Activated CD4-positive, CD25-positive, alpha-beta regulatory T cell (primary cell): ENCODE measurements at places on chromosomes 7 and 10.

DNA sequence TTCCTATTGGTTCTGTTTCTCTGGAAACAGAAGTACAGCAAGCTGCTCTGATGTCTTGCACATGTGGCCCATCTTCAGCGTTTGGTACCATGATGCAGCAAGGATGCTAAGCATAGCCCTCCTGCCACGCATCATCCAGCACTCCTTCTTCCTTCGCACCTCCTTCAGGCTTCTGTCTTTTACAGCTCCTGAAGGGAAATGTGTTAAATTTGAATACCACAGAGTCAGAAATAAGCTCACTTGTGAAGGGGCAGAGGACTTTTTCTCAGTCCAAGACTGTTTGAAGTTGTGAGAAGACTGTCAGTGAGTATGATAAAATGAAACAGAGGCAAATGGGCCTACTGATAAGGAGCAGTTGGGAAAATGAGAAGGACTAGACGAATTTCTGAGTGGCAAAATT is 20.7 kb downstream of the TSPAN13 start:
- no peak for DNase-seq

DNA sequence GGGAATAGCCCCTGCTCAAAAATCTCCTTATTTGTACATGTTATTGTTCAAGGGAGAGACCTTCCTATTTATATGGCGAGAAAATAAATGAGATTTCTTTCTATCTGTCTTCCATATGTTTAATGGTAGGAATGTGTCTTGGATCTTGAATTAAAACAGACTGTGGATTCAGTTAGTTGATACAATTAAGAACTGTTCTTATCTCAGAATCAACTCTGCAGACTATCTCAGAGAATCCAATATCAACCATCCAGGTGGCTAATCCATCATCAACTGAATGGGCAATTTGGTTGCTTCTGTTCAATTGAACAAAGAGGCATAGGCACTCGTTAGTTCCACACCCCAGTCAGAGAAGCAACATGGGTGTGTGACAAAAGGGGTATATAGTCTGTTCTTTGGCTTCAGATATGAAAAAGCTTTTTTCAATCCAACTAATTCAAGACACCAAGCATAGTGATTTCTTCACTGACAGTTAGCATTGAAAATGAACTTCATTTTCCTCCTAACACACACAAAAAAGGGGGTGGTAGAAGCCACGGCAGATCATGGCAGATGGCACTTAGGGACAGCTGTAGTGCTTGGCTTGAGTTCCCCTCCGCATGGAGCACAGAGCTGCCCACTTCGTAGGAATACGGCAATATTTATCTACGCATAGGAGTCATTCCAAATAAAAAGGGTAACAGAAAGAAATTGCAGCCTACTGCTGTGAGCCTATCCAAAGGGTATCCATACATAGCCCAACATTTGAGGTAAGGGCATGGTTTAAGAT is 135.9 kb downstream of the KIAA1217 start:
- no peak for DNase-seq

GRCh38 chr10:3886191-3886590 is 101.2 kb upstream of the KLF6 start:
- DNase-seq, result no peak

DNA sequence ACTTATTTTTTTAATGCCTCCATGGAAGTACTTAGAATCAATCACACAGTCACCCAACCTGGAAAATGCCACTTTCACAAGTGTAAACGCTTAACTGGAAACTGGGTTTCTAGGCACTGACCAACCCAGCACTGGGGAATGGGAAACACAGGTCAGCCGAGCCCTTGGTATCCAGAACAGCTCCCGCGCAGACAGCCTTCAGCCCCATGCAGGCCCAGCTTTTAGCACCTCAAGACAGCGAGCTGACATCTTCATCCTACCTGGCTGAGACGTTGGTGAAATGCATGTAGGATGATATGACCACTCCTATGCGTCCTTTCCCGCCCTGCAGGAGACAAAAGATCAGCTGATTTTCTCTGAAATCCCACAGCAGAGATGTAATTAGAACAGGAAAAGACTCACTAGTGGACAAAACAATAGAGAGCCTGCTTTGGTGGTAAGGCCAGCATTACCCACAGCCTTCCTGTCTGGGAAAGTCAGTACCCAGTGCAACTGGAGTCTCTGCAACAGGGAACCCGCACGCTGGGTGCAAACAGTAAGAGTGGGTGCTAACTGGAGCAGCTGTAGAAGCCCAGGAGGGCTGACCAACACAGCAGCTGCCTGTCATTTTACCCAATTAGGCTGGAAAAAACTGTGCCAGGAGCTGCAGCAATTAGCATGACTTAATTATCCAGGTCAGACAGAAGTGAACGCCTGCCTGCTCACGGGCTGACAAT is 153.7 kb downstream of the TNS3 start:
- DNase-seq, result no peak

DNA sequence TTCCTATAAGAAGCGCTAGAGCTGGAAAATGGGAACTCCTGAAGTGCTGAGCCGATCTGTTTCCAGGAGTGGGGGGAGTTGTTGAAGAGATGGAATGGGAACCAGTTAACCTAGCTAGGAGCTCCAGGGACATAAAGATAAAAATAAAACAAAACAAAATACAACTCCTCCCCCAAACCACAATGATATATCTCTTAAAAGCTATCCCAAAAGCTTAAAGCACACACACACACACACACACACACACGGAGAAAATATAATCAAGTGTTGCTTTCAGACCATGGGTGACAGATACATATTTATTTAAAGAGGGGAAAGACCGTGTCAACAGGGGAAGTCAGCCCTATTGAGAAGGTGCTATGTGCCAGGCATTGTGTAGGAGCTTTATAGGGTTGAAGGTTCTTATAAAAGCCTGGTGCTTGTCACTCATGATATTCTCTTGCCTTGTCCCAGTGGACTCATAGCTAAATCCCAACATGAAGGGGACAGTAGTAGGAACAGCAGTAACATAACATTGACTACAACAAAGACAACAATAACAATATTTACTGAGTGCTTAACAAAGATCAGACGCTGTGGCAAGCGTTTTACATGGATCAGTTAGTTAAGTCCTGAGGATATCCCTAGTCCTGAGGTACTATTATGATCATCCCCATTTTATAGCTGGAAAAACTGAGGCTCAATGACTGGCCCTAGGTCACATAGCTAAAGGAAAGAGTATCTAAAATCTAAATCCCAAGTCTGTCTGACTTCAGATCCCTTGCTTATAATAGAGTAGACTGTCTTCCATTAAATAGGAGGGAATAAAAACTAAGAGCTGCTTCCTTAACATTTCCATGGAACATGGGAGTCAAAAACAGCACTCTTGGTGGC is 115.5 kb downstream of the SPAG6 start:
- no peak for DNase-seq

DNA sequence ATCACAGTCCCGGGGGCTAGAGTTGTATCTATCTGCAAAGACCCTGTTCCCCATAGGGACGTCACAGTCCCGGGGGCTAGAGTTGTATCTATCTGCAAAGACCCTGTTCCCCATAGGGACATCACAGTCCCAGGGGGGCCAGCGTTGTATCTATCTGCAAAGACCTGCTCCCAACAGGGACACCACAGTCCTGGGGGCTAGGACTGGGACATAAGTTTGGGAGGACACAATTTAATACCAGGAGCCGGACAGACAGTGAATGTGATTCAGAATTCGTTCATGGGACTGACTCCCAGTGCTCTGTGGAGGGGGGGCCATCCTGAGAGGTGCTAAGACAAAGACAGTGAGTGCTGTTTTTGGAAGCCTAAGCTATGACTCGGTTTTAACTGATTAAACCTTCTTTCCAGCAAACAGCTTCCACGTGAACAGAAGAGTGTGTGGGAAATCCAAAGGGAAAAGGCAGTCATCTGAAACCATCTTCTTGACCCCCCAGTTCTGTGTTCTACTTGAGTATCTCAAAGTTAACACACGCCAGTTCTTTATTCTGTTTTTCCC is 153.0 kb downstream of the DIP2C start:
- no peak for DNase-seq
